Stomach (tissue), 19 donors: ENCODE measurements at places on chromosomes 4 and X. TPM values are rescaled to one million over a fixed set of nuclear protein-coding genes. Genes with fewer than 3 reads are reported as not detected.

Gene HSD17B11
- 116 TPM for total RNA-seq

Gene ELOVL6
- total RNA-seq: 5.8 TPM

Gene STPG2
- total RNA-seq: not detected

Gene PASD1
- not detected for total RNA-seq

Gene NAP1L3
- total RNA-seq: not detected

Gene XK
- total RNA-seq: 10.5 TPM

Gene CCNA2
- 6.4 TPM for total RNA-seq

Gene ENPEP
- total RNA-seq: 11.9 TPM

- DNase-seq: peak; percentile 21
Measured at GRCh38 chr4:10077076-10077475, 39.5 kb downstream of the WDR1 start.

DNA sequence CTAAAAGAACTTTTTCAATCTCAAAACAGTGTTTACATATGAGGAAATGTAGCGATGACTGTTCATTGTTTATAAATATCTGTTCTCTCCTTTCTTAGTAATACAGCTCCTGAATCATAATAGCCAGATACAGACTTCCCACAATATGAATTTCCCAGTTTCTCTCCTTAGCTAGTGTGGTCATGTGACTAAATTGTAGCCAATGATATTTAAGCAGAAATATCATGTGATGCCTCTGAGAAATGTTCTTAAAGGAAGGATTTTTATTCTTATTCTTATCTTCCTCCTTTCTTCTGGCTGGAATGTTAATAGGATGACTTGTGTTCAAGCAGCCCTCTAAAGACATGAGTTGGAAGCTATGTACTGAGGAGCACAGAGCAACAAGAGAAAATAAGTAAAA, 383.7 kb upstream of the ATOH1 start:
- DNase-seq: no peak

DNA sequence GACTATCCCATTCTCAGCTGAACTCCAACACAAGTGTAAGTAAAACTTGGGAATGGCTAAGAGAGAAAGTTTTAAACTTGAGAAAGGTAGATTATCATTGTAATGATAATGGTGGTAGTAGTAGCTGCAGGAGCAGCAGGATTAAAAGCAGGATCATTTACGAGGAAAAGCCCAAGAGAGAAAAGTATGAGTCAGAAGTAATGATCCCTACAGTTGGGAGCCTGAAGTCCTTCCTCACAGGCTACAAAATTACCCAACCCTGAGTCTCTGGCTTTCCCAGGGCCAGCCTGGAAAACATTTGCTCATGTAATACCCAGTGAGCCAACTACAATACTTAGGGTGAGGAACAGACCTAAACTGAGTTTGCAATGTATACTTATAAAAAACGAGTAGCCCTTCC, 4.4 kb upstream of the PRDM8 start:
- DNase-seq: no peak

GRCh38 chr4:108763226-108763593, 357 bp upstream of the ETNPPL start:
- DNase-seq: no peak

- DNase-seq: no peak
Measured at GRCh38 chr4:150862829-150863228, 152.3 kb downstream of the LRBA start.

- no peak for DNase-seq
Measured at GRCh38 chr4:22901631-22902030, 208.9 kb downstream of the GBA3 start.

DNA sequence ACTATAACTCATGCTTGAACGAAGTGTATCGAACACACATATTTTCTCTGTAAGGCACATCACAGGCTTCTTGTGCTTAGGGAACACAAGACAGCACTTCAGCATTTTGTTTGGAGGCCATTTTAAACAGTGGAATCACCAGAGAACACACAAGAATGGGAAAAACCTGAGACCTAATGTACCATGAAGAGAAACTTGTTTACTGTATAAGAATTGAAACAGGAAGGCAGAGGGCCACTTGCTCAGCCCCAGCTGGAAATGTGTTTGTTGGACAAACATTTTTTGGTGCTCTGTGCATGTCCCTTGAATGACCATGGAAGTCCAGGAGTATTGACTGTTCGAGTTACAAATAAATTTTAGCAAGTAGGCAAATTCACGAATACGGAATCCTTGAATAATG, 47.5 kb downstream of the RAPGEF2 start:
- no peak for DNase-seq

DNA sequence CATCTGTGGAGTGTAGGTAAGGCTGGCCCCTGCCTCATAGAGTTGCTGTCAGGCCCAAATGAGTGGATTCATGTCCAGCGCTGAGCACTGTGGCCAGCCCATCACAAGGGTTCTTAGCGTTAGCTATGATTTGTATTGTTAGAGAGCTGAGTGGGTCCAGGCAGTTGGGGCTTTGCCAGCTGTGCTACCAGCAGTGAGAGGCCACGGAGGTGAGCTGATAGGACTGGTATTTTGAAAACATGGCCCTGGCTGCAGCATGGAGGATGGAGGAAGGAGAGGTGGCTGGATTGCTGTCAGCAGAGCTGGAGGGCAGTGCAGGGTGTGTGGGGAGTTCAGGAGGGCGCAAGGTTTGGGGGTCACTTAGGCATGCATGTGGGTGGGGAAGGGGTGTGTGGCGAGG, 69.8 kb downstream of the PSAPL1 start:
- DNase-seq: no peak

DNA sequence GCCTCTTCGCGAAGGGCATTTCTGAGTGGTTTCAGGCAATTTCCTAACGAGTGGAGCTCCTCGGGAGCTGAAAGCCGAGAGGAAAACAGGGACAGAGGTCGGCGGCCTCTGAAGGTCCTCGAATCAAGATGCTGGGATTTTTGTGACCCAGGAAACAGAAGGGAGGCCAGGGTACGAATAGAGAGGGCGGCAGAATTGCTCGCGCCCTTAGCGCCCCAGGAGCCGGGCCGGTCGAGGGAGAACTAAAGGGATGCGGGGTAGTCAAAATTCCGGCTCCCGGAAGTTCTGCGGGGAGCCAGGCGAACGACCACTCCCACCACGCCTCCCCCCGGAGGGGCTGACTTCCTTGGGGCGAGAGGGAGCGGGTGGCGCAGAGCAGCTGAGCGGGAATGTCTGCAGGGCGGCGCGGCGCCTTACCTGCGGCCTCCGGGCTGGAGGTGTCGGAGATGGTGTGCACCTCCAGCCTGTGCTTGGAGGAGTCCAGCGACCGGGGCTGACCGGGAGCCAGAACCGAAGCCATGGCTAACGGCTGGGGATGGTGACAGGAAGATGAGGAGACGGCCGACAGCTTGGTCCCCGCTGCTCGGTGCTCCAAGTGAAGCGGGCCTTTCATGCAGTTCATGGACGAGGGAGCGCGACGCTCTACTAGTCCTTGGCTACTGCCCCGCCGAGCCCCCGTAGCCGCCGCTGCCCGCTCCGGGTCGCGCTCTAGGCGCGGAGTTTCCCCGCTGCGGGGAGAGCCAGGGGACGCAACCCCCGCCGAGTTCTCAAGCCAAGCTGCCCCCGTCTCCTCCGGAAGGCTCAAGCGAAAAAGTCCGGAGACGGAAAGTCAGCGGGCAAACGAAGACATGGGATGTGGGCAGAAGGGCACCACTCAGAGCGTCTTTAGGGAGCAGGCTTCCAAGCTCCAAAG, 782 bp downstream of the PITX2 start:
- DNase-seq: no peak

DNA sequence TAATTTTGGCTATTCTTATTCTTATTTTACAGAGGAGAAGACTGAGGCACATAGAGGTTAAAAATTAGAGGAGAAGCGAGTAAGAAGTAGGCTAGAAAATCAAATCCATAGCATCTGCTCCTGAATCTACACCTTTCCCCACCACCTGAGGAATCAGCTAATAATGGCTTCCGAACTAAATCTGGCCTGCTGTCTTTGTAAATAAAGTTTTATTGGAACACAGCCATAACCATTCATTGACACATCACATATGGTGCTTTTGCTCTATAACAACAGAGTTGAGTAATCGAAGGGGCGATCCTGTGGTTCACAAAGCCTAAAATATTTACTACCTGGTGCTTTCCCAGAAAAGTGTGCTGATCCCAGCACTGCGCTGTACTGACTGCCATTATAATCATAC, 38.2 kb downstream of the F11 start:
- DNase-seq: no peak

- peak; percentile 22 for DNase-seq
Measured at GRCh38 chrX:125202591-125203248, 117.0 kb upstream of the TEX13C start.

- DNase-seq: no peak
Measured at GRCh38 chr4:156309031-156309430, 355.4 kb upstream of the CTSO start.

- DNase-seq: no peak
Measured at GRCh38 chr4:39730072-39730471, 32.1 kb downstream of the UBE2K start.

GRCh38 chr4:6538575-6538974, 36.4 kb upstream of the MAN2B2 start:
- peak; percentile 26 for DNase-seq

DNA sequence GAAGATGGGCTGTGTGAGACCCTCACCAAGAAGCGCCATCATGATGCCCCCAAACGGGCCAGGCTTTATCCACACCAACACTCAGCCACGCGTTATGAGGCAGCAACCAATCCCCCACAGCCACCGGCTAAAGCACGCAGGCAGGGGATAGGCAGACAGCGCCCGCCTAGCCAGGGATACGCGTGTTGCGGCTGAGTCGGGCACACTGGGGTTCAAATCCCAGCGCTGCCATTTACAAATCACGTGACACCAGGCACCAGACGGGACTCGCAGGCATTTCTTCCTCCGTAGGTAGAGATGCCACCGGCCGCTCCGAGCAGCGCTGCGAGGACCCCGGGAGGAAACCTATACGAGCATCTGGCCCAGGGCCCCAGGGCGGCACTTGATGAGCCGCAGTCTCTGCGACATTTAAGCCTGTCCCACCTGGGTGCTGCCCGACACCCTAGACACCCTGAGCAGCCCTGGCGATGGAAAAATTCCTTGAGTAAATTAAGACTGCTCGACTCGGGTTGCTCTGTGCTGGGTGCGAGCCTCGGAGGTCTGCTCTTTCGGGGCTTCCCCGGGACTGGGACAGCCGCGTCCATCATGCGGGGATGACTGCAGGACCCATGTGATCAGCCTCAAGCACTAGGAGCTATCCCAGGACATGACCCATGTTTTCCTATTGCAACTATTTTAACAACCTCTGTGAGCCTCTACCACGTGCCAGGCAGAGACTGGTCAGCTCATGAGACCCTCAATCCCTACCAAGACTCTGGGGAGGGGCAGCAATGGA, 6.3 kb downstream of the ABLIM2 start:
- no peak for DNase-seq

DNA sequence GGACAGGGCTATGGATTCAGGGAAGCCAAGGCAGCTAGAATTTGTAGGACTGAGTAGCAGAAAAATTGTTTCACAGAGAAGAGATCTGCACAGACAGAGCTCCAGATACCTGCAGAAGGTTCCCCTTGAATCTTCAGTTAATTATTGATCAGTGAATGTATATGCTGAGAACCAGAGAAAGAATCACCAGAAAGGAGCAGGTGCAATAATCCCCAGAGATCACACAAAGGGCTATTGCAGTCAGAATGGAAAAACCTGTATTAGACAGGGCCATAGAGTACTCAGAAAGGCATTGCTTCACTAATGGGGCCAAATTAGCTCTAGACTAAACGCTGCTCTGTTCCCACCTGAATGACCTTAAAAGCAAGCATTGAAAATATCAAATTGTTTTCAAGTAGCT, 35.5 kb upstream of the SMAD1 start:
- DNase-seq: no peak

GRCh38 chrX:144531877-144532276, 648.0 kb downstream of the UBE2NL start:
- DNase-seq: no peak

DNA sequence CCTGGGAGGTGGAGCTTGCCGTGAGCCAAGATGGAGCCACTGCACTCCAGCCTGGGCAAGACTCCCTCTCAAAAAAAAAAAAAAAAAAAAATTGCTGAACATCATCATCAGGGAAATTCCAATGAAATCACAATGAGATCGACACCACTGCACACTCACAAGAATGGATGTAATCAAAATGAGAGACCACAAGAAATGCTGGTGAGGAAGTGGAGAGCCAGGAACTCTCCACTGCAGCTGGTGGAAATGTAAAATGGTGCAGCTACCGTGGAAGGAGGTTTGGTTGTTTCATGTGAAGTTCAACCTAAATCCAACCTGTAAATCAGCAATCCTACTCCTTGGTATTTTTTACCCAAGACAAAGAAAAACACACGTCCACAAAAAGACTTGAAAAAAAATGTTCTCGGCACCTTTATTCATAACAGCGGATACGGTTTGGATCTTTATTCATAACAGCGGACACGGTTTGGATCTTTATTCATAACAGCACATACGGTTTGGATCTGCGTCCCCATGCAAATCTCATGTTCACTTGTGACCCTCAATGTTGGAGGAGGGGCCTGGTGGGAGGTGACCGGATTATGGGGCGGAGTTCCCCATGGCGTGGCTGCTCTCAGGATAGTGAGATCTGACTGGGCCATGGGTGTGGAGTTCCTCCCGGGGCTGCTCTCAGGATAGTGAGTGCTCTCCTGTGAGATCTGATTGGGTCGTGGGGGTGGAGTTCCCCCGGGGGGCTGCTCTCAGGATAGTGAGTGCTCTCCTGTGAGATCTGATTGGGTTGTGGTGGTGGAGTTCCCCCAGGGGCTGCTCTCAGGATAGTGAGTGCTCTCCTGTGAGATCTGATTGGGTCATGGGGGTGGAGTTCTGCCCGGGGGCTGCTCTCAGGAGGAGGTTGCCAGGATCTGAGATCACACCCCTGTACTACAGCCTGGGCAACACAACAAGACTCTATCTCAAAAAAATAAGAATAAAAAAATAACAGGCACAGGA, 7.7 kb downstream of the GAK start:
- no peak for DNase-seq

GRCh38 chr4:10613926-10614478, 70.6 kb downstream of the CLNK start:
- no peak for DNase-seq

DNA sequence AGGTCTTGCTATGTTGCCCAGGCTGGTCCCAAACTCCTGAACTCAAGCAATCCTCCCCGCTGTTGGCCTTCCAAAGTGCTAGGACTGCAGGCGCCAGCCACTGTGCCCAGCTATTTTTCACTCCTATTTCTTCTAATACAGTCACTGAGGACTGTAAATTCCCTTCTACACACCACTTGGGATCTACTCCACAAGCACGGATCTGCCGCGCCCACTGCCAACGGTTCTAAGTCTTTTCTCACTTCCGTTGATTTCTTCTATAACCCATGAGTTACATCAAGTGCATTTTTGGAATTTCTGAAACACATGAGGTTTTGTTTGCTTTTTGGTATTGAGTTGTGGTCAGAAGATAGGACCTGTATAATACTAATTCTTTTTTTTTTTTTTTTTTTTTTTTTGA, 48.6 kb downstream of the FAM53A start:
- DNase-seq: no peak
